ENCODE measurements at places on chromosomes 3 and 15. TPM values are rescaled to one million over a fixed set of nuclear protein-coding genes. Genes with fewer than 3 reads are reported as not detected.

GRCh38 chr3:115161866-115162265 lies 14.8 kb upstream of the ZBTB20 start:
- no peak overlapping the region for H3K27ac ChIP-seq
- no peak for DNase-seq
- no peaks in the 10 kb centered on the region for H3K36me3 ChIP-seq
- H3K4me1 ChIP-seq: peaks cover 28% of the 10 kb centered on the region
- H3K27me3 ChIP-seq: no peaks in the 10 kb centered on the region

DNA sequence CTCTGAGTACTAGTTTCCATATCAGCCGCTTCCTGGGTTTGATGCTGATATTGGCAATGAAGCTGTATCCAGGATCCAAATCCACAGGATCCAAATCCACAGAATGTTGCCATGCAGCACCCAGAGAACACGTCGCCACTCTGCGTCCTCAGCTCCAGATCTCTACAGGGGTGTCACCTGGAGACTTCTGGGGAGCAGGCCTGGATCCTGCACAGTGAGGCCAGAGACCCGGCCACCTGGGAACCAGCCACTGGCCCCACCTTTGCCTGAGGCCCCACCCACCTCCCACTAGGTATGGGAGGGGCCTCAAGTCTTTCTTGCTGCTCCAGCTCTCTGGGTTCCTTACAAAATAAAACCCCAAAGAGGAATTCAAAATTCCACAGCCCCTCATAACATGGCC lies 123.9 kb downstream of the LRRK1 start:
- no peak overlapping the region for H3K27ac ChIP-seq
- DNase-seq: no peak
- H3K4me3 ChIP-seq: no peak overlapping the region
- H3K36me3 ChIP-seq: no peaks in the 10 kb centered on the region

Gene C2CD4A
- 0.13 TPM for total RNA-seq

DNA sequence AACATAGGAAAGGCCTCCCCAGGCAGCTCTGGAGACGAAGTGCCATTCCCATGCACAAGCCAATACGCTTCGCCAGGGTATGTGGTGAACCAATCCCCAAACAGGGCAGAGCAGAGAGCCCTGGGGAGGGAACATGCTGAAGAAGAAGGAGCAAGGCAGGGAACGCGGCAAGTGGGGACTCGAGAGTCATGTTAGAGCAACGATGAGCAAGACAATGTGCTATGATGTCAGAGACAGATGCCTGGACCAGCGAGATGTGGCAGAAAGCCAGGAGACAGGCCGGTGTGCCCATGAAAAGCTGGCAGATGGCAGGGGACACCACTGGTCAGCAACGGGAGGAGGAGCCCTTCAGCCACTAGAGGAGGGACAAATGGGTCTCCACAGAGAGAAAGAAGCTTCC lies 39.6 kb downstream of the NIPA2 start:
- no peak for DNase-seq
- no peak overlapping the region for H3K4me3 ChIP-seq
- H3K36me3 ChIP-seq: no peaks in the 10 kb centered on the region
- H3K27ac ChIP-seq: no peak overlapping the region

DNA sequence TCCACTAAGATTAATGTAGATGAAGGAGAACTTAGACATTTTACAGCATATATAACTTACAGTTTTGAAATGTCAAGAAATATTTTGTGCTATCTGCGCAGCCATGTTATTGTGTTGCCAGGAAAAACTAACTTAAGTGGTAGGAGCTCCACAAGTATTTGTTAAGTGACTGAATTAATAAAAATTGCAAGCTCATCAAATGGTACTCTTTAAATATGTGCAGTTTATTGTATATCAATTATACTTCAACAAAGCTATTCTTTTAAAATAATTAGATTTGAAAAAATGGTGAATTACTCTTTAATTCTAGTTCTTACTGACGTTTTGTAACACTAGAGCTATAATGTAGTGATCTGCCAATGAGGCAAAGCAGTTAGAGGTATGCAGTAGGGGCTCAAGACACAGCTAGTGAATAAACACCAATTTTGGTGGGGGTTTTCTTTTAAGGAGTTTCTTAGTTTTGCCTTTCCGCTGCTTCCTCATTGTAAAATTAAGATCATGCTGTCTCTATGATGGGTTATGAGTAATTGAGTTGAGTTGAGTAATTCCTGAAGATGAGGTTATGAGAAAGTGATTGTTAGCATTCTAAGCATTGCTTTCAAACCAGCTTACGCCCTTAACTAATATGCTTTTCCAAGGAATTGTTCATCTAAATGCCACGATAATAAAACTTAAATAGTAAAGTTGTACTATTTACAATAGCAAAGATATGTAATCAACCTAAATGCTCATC lies 10.9 kb upstream of the LXN start:
- no peaks in the 10 kb centered on the region for H3K27me3 ChIP-seq
- H3K27ac ChIP-seq: no peak overlapping the region
- peaks cover 5% of the 10 kb centered on the region for H3K4me1 ChIP-seq
- H3K4me3 ChIP-seq: no peak overlapping the region
- DNase-seq: no peak

Gene GPX1
- total RNA-seq: 231 TPM

DNA sequence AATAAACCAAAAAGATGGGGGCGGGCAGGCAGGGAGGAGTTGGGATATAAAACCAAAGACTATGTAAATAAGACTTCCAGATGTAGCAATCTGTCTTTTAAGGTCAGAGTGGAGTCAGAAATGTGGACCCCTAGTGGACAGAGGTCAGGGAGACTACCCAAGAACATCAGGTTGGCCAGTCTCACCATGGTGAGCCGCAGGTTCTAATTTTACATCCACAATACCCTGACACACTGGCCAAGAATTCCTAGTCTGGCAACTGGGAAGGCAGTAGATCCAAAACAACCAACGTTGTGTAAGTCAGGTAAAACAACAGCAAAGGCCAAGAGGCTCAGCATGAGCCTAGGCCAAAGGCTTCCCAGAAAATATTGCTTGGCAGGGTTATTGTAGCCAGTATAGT lies 203.4 kb downstream of the FOXP1 start:
- no peaks in the 10 kb centered on the region for H3K36me3 ChIP-seq
- no peak overlapping the region for H3K4me3 ChIP-seq

Gene SAMD7
- total RNA-seq: not detected

Gene ZNF385D
- not detected for total RNA-seq

DNA sequence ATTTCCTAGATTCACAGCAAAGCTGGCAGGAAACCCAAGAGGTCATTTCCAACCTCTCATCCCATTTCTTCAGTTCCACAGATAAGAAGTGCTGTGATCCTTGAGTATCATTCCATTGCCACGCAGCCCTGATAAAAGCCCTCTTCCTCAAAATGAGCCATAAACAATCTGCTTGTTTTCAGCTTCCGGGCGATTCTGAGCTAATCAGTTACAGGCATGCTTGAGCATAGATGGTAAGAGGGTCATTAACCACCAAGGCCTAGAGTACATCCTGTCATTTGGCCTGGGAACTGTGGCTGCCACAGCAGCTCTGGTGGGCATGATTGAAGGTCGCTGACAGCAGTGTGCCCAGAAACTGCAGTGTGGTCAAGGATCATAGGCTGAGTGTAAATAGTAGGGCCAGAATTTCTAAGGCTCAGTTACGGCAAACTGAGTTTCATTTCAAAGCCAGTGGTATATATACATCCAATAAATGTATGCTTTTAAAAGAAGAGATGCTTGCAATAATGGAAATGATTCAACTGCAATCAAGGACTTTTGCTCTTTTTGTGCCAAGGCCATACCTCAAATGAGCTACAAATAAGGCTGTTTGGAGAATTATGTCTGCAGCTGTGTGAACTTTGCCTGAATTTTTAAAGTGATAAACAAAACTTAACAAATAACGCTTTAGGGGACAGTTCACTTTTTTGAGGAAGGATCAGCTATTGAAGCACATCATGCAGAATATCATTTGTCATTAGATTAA lies 47.3 kb downstream of the P3H2 start:
- H3K27ac ChIP-seq: no peak overlapping the region
- no peak for DNase-seq
- no peaks in the 10 kb centered on the region for H3K27me3 ChIP-seq
- H3K4me3 ChIP-seq: no peak overlapping the region
- H3K36me3 ChIP-seq: no peaks in the 10 kb centered on the region
- no peaks in the 10 kb centered on the region for H3K4me1 ChIP-seq

GRCh38 chr3:77342027-77342426 lies 302.1 kb downstream of the ROBO2 start:
- no peak overlapping the region for H3K27ac ChIP-seq
- no peaks in the 10 kb centered on the region for H3K4me1 ChIP-seq
- H3K27me3 ChIP-seq: no peaks in the 10 kb centered on the region
- no peak for DNase-seq

DNA sequence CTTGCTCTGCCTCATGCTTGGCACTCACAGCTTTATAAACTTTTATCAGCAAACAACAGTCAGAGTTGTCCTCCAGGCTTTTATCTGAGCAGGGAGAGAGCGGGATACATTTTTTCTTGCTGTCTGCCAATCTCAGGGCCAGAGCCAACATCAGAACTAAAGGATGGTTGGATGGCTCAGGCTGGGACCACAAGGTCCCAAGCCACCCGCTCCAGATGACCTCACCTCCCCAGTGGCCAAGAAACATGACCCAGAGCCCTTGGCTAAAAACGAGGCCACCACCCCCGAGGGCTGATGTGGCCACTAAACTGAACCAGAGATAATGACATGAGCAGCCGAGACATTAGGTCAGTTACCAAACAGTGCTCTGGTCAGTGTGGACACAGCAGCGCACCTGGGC lies 18.8 kb upstream of the SPATA12 start:
- H3K4me1 ChIP-seq: no peaks in the 10 kb centered on the region
- no peak overlapping the region for H3K27ac ChIP-seq
- no peaks in the 10 kb centered on the region for H3K36me3 ChIP-seq
- no peak overlapping the region for H3K4me3 ChIP-seq
- no peaks in the 10 kb centered on the region for H3K27me3 ChIP-seq
- DNase-seq: no peak

Gene SLC38A3
- not detected for total RNA-seq

- no peaks in the 10 kb centered on the region for H3K36me3 ChIP-seq
- peaks cover 5% of the 10 kb centered on the region for H3K4me1 ChIP-seq
- H3K27me3 ChIP-seq: peaks cover 5% of the 10 kb centered on the region
- no peak overlapping the region for H3K4me3 ChIP-seq
- DNase-seq: no peak
Observed at GRCh38 chr3:66598168-66598567, 97.3 kb upstream of the LRIG1 start.

- H3K4me3 ChIP-seq: no peak overlapping the region
- H3K27me3 ChIP-seq: no peaks in the 10 kb centered on the region
- peaks cover 17% of the 10 kb centered on the region for H3K4me1 ChIP-seq
- no peaks in the 10 kb centered on the region for H3K36me3 ChIP-seq
Observed at GRCh38 chr15:95449230-95449628, 881.3 kb upstream of the NR2F2 start.

Gene LDHAL6B
- total RNA-seq: not detected

GRCh38 chr15:41891946-41892345 lies 1.9 kb downstream of the SPTBN5 start:
- H3K27ac ChIP-seq: no peak overlapping the region
- H3K27me3 ChIP-seq: no peaks in the 10 kb centered on the region
- no peak for DNase-seq
- peaks cover 55% of the 10 kb centered on the region for H3K4me1 ChIP-seq
- no peak overlapping the region for H3K4me3 ChIP-seq

- no peaks in the 10 kb centered on the region for H3K36me3 ChIP-seq
- H3K4me1 ChIP-seq: no peaks in the 10 kb centered on the region
- no peak overlapping the region for H3K27ac ChIP-seq
- peaks cover 3% of the 10 kb centered on the region for H3K27me3 ChIP-seq
- no peak for DNase-seq
Observed at GRCh38 chr3:139975594-139976365, 40.8 kb downstream of the CLSTN2 start.

DNA sequence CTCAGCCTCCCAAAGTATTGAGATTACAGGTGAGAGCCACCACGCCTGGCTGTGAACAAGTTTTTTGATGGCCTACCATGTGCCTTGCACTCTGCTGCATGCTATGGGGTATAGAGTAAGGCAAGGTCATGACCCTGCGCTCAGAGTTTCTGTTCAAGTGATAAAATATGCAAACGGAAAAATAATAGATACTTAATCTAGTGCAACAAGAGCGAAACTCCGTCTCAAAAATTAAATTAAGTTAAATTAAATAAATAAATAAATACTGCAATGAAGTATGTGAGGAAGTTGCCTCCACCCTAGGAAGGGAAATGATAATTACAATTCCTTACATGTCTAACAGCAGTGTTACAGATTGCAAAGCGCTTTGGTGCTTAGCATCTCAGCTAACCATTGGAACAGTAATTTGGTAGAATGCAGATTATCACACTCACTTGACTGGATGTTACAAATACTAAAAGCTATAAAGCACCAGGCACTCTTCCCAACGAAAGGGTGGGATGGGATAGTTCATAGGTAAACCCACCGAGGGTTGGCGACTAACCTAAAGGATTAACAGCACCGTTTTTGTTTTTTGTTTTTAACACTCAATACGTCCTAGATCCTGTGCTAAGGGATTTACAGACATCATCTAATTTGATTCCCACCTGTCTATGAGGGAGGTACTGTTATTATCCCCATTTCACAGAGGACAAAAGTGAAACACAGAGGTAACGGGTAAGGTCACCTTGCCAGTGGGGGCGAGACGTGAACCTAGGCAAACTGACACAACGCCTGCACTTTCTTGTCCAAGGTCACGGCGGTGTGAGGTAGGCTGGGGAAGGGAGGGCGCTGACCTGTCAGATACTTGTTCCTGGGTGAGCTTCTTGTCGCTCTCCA lies 793 bp upstream of the FANCD2 start:
- H3K36me3 ChIP-seq: peaks cover 17% of the 10 kb centered on the region
- peak overlapping the region; percentile 91 for H3K27ac ChIP-seq
- peaks cover 26% of the 10 kb centered on the region for H3K4me1 ChIP-seq
- DNase-seq: no peak
- no peaks in the 10 kb centered on the region for H3K27me3 ChIP-seq

- H3K27me3 ChIP-seq: no peaks in the 10 kb centered on the region
- DNase-seq: no peak
- no peak overlapping the region for H3K4me3 ChIP-seq
Observed at GRCh38 chr3:159813822-159814531, 174.7 kb upstream of the IL12A start.

Gene HAPLN3
- 32.2 TPM for total RNA-seq

Gene NUP210
- 143 TPM for total RNA-seq

DNA sequence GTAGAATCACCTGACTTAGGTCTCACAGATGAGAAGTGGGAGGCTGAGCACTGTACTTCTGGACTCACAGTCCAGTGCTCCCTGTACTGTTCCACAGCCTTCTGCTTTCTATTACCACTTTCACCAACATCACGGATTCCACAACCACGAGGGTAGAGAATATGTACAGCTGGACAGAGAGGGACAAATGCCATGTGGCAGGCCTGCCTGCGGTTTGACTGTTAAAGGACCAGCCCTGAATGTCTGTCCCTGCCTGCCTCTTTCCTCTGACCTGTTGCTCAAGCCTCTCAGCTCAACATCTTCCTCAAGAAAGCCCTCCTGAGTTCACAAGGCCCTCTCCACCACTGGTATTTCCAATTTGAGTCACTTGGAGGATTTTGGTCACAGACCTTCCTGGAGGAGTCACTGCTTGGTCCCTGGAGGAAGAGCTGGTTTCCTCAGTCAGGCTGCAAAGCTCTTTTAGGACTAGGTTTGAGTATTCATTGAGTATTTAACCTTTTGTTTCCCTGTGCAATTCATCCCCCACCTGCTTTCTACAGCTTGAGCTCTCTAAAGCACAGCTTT lies 49.1 kb downstream of the RAB11A start:
- H3K27ac ChIP-seq: no peak overlapping the region
- DNase-seq: no peak
- no peaks in the 10 kb centered on the region for H3K4me1 ChIP-seq

Gene DNAH1
- 7.0 TPM for total RNA-seq

- no peaks in the 10 kb centered on the region for H3K36me3 ChIP-seq
- no peak for DNase-seq
- no peaks in the 10 kb centered on the region for H3K27me3 ChIP-seq
- no peak overlapping the region for H3K4me3 ChIP-seq
- H3K4me1 ChIP-seq: no peaks in the 10 kb centered on the region
Observed at GRCh38 chr3:138404121-138404520, 30.3 kb upstream of the ESYT3 start.

Measured in CD8-positive, alpha-beta memory T cell (primary cell).